GM04503 (cell line): ENCODE measurements at places on chromosomes 16 and 17.

DNA sequence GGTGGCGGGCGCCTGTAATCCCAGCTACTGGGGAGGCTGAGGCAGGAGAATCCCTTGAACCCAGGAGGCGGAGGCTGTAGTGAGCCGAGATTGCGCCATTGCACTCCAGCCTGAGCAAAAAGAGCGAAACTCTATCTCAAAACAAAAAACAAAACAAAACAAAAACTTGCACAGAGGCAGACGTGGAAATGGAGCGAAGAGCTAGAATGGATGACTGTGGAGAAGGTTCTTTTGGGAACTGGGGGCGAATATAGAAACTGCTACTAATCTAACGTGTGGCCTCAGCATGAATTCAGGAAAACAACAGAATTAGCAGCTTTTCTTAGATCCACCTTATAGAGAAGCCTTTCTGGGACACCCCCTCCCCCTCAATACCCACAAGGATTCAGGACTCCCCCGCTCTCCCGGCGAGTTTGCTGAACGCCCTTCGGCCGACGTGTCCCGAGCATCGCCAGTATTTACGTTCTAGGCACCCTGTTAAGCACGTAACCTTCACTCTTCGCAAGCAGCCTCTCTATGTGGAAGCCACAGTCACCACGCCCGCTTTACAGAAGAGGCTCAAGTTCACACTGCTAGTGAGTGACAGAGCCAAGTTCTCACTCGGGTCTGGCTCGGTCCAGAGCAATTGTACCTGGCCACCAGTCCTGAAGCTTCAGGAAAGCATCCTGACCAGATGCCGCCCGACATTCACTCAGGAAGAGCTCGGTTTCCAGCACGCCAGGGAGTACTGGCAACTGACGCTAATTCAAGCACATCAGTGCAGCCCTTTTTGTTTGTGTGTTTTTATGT is 13.3 kb upstream of the ABR start:
- DNase-seq: no peak

DNA sequence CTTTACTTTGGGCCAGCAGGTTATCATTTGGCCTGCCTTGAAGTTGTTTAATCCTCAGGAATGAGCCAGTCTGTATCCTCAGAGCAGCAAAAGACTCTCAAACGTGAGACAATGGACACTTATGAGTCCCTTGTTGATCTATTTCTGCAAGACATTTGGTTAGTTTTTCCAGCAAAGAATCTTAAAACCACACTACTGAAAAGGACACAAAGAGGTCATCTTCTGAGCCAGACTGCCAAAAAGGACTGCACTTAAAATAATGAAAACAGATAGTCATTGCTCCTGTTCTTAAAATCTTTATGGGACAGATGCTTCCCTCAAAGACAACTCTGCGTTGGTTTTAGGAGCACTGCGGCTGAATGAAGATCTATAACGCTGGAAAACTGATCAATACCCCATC is 205.7 kb upstream of the PSMD7 start:
- no peak for DNase-seq

GRCh38 chr17:76932402-76933333 is 64.5 kb downstream of the MGAT5B start:
- no peak for DNase-seq

- DNase-seq: no peak
Observed at GRCh38 chr17:55785181-55785580, 34.3 kb downstream of the PCTP start.

DNA sequence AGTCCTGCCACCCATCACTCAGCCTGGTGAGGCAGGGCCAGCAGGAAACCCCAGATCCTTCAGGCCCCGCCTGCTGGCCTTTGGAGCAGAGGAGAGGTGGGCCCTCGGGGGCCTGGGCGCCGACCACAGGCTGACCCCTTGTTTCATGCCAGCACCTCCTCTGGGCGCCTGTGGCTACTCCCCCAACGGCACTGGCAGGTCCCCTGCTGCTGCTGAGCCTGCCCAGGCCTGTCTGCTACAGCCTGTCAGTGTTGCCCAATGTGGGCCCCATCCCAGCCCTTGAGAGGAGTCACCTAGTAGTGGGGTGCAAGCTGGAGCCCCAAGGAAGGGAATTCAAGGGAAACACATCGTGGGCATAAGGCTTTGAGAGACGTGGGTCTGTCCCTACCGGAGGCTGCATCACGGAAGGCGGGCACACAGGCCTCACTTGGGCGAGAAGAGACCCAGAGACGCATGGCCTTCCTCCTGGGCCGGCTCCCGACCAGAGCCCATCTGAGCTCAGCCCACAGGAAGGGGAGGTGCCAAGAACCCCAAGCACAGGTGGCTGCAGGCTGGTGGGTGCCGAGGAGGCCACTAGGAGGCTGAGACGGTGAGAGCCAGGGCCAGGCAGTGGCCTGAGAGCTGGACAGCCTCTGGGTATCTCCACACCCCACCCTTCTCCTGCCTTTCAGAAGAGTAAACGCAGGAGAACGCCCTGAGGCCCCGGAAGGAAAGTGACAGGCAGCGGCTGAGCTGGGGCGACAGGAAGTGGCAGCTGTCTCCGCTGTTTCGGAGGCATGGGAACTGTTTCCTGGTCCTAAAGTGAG is 8.0 kb upstream of the FASN start:
- DNase-seq: no peak

GRCh38 chr16:630249-630814 is 453 bp upstream of the WFIKKN1 start:
- DNase-seq: no peak

GRCh38 chr17:45116434-45117016 is 15.8 kb downstream of the PLCD3 start:
- no peak for DNase-seq

GRCh38 chr17:78793415-78793814 is 11.3 kb upstream of the CYTH1 start:
- no peak for DNase-seq

DNA sequence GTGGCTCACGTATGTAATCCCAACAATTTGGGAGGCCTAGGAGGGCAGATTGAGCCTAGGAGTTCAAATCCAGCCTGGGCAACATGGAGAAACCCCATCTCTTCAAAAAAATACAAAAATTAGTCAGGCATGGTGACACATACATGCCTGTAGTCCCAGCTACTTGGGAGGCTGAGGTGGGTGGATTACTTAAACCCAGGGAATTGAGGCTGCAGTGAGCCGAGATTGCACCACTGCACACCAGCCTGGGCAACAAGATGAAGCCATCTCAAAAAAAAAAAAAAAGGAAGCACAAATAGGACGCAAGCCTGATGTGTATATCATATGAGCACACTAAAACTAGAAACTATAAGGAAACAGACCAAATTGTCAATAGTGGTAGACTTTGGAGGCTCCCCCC is 17.1 kb upstream of the FLCN start:
- DNase-seq: no peak

DNA sequence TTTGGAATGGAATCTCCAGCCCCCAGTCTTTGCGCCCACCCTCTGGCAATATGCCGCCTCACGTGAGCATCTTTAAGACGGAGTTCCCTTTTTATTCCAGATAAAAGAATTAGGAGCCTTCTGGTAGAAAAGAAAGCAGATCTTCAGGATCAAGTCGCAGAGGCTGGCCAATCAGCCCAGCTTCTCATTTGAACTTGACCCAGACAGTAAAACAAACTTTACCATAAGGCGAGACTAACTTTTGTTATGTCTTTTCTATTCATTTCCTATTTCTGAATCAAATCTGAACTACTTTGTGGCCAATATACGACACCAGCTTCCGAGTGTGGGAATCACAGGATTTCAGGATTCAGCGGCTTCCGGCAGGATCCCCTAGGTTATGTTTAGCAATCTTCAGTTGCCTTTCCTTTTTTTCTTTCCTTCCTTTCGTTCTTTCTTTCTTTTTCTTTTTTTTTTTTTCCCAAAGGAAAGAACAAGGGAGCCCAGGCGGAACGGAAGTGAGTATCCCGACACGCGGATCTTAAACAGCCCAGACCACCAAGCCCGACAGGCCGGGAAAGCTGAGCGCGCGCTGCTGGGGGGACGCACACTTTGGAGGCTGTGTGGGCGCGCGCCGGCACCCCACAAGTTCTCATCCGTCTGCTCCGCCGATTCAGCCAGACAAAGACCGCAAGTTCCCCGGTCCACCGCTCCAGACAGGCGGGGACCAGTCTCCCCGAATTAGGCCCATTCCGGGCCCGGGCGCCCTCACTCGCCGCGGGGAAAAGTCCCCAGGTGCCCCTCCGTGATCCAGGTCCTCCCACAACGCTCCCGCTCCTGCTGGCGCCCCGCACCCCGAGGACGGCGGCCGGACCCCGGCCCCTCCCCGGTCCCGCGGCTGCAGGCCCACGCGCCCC is 633 bp downstream of the TBC1D16 start:
- DNase-seq: no peak

GRCh38 chr17:42702446-42702845 is 20.1 kb downstream of the CNTNAP1 start:
- DNase-seq: no peak

DNA sequence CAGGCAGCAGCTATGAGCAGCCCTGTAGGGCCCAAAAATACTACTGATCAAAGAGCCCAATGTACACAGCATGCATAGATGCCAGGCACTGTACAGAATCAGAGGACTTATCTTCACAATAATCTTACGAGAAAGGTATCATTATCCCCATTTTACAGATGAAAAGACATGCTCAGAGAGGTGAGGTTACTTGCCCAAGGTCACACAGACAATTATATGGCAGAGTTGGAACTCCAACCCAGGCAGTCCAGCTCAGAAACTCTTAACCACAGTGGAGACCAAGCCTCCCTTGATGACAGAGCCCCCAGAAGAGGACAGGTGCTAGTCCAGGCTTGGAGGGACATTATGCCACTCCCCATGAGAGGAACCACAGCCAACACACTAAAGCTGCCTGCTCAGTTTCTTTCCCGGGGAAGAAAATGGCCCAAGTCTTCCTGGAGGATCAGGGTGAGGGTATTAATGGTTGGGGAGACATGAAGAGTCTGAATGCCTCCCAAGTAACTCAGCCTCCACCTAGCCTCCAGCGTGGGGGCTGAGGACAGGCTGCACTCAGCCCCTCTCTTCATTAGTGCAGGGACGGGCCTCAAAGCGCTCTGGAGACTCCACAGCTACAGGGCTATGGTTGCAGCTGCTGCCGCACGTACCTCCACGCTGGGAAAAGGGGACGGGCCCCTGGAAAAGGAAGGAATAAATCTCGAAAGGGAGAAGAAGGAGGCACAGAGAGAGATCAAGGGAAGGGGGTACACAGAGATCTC is 826 bp downstream of the UNC119 start:
- DNase-seq: no peak

DNA sequence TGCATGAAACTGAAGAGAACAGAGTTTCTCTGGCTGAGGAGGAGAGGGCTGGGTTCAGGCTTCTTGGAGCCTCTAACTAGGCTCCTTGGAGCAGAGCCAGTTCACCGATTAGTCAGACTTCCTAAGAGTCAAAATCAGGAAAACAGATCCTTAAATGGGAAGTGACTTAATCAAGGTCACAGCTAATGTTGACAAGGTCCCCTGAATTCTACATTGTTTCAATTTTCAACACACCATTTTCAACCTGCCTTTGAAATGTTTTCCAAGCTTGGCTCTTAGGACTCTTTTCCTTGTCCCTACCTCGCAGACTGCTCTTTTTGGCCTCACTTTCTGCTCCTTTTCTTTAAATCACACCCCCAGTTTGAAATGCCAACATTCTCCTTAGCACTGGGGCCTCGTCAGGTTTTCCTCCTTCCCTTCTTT is 16.3 kb downstream of the MYL4 start:
- peak; percentile 69 for DNase-seq

- DNase-seq: peak; percentile 53
Observed at GRCh38 chr17:82963104-82963950, 116.1 kb upstream of the METRNL start.

GRCh38 chr17:65470783-65471182 is 90.7 kb downstream of the AXIN2 start:
- no peak for DNase-seq

GRCh38 chr17:49687878-49688491 is 10.1 kb upstream of the SPOP start:
- DNase-seq: no peak

DNA sequence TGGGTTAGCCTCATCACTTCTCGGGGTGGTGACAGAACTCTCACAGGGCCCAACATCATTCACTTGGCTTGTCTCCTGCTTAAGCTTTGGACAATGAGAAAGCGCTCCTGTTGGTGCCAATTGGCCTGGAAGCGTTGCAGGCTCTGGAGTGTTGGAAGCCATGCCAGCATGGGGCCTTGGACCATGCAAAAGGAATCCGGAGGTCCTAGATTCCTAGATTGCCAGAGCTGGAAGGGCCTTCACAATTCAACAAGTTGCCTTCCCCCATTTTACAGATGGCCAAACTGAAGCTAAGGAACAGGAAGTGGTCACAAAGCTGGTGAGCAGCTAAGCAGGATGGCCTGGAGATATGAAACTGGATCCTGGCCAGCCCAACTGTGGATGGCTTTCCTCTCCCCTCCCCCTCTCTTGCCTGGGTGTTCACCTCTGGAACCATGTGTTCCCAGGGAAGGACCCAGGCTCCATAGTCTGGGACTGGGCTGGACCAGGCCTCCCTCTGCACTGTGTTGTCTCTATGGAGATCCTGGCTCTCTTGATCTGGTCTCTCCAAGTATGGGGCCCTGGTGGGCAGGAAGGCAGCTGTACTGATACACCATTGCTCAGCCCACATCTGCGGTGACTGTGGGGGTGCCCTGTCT is 6.0 kb upstream of the IGFBP4 start:
- no peak for DNase-seq

DNA sequence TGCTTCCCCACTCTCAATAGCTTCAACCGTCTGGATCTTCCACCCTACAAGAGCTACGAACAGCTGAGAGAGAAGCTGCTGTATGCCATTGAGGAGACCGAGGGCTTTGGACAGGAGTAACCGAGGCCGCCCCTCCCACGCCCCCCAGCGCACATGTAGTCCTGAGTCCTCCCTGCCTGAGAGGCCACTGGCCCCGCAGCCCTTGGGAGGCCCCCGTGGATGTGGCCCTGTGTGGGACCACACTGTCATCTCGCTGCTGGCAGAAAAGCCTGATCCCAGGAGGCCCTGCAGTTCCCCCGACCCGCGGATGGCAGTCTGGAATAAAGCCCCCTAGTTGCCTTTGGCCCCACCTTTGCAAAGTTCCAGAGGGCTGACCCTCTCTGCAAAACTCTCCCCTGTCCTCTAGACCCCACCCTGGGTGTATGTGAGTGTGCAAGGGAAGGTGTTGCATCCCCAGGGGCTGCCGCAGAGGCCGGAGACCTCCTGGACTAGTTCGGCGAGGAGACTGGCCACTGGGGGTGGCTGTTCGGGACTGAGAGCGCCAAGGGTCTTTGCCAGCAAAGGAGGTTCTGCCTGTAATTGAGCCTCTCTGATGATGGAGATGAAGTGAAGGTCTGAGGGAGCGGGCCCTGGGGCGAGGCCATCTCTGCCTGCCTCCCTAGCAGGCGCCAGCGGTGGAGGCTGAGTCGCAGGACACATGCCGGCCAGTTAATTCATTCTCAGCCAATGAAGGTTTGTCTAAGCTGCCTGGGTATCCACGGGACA is 11.1 kb upstream of the CLEC18A start:
- DNase-seq: no peak

- no peak for DNase-seq
Observed at GRCh38 chr17:83183951-83184506, 104.6 kb downstream of the METRNL start.
